CD4-positive, alpha-beta T cell treated with Interleukin-6 at 100 ng/mL for 8 hours (primary cell): ENCODE measurements at places on chromosomes 3 and 15.

- DNase-seq: no peak
Observed at GRCh38 chr3:86176445-86176784, 814.5 kb downstream of the VGLL3 start.

DNA sequence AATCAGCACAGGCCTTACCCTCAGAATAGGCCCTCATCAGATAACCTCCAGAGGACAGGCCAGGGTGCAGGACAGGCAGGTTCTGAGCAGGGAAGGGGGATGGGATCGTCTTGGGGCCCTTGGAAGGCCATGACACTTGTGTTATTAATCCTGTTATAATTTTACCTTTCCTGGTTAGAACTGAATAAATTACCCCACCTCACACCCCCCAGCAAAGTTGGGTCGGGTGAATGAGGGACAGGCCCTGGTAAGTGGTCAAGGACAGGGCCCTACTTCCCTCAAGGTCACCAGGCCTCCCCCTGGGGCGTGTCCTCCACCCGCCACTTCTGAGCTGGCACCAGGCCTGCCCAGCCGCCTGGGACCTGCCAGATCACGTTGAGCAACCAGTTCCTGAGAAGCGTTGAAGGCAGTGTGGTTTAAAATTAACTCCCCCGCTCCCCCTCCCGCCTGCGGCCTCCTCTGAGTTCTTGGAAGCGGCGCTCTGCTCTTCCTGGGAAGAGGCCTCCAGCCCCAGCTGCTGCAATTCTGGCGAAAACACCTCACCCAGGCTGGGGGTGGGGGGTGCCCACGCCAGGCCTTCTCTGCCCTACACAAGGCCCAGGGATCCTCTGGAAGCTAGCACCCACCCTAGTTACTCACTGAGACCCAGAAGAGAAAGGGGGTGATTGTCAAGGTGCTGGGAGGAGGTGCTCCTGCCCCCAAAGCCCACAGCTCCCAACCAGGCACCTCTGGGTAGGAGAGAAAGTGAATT, 10.6 kb downstream of the CISH start:
- peak; percentile 73 for DNase-seq

GRCh38 chr3:129238945-129239705, 10.3 kb upstream of the COPG1 start:
- DNase-seq: peak; percentile 15

DNA sequence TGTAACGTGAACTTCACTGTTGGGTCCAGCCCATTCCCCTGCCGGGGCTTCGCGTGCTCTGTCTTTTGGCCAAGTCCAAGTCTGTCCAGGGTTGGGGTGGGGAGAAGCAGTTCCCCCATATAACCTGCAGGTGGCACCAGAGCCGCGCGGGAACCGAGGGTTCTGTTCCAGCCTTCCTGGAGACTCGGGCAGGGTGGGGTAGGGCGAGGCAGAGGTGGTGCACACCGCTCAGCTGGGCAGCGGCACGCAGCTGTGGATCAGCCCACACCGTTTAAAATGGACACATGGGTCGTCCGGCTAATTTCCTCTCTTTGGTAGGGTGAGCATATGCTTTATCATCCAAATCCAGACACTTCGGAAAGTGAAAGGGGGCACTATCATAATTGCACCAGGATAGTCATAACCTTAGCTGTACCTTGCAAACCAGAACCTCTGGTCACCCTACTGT, 118.1 kb downstream of the TBC1D2B start:
- peak; percentile 66 for DNase-seq

DNA sequence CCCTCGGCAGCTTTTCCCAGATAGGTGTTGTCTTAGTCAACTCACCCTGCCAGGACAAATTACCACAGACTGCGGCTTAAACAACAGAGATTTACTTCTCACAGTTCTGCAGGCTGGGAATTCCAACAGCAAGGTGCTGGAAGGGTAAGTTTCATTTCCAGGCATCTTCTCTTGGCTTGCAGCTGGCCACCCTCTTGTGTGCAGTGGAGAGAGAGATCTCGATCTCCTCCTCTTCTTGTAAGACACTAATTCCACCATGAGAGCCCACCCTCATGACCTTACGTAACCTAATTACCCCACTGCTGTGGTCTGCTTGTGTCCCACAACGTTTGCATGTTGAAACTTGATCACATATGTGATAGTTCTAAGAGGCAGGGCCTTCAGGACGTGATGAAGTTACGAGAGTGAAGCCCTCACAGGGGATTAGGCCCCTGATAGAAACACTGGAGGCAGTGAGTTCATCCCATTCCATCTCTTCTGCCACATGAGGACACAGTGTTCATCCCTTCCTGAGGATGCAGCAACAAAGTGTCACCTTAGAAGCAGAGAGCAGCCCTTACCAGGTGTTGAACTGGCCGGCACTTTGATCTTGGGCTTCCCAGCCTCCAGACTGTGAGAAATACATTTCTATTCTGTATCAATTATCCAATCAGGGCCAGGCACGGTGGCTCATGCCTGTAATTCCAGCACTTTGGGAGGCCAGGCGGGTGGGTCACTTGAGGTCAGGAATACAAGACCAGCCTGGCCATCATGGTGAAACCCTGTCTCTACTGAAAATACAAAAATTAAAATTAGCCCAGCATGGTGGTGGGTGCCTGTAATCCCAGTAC, 247.7 kb downstream of the PLCL2 start:
- DNase-seq: no peak

DNA sequence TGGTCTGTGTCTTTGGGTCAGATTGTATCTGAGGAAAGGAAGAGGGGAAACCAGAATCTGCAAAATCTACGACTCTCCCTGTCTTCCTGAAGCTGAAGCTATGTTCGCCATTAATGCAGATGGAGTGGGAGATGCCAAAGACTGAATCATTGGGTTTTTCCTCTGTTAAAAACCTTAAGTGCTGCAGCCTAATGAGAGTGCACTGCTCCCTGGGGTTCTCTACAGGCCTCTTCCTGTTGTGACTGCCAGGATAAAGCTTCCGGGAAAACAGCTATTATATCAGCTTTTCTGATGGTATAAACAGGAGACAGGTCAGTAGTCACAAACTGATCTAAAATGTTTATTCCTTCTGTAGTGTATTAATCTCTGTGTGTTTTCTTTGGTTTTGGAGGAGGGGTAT, 24.0 kb downstream of the RMDN3 start:
- no peak for DNase-seq

- DNase-seq: no peak
Observed at GRCh38 chr3:72474775-72475174, 373.5 kb downstream of the SHQ1 start.

GRCh38 chr3:63607716-63608115, 44.8 kb upstream of the SNTN start:
- DNase-seq: no peak

DNA sequence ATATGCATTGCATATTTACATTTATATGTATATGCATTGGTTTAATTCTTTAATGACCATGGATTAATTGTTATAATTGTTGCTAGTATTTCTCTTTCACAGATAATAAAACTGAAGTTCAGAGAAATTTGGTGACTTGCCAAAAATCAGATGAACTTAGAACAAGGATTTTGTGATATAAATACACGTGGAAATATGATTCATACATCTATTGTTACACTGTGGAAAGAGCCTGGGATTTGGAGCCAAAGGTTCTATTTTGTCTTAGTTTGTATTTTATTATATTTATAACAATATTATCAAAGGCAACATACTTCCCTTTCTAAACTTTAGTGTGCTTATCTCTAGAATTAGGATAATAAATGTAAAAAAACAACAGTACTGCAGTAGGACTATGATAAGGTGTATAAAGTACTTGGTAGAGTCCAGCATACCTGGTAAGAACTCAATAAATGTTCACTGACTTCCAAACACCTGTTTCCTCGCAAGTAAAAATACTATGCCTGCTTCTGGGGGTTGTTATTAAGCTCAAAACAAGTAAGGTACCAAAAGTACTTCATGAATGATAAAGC, 342.9 kb downstream of the THSD4 start:
- no peak for DNase-seq

DNA sequence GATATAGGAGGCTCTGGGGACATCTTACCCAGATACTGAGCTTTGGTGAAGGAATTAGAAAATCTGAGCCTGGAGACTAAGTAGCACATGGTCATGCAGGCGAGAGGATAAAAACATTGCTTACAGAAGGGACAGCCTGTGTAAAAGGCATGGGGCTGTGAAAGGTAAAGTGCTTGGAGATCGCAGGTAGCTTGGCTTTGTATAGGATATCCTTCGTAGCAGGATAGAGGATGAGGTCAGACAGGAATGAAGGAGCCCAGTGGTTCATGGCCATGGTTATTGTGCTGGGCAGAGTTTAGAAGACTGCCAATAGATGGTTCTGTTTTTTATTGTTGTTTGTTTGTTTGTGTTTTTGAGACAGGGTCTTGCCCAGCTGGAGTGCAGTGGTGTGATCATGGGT, 82.5 kb downstream of the SLMAP start:
- no peak for DNase-seq
